Breast epithelium (tissue), 4 donors: ENCODE measurements at places on chromosomes 5 and 9. TPM values are rescaled to one million over a fixed set of nuclear protein-coding genes. Genes with fewer than 3 reads are reported as not detected.

Gene NUTM2G
- total RNA-seq, result not detected

Gene ANGPTL2
- 51.8 TPM for total RNA-seq

Gene RELL2
- total RNA-seq, result 4.0 TPM

Gene GOLGA1
- total RNA-seq, result 21.1 TPM

Gene IFNE
- 1.0 TPM for total RNA-seq

Gene SEMA6A
- total RNA-seq, result 33.9 TPM

Gene FBP2
- not detected for total RNA-seq

Gene PCDHGA1
- 1.2 TPM for total RNA-seq

Gene NOXA1
- 13.8 TPM for total RNA-seq

Gene SLC6A19
- total RNA-seq, result not detected
